Stimulated activated CD8-positive, alpha-beta memory T cell treated with anti-CD3 and anti-CD28 coated beads, Interleukin-7, amount 100 ng/mL, for 24 hours (primary cell): ENCODE measurements at places on chromosomes 3 and 15.

GRCh38 chr3:107977221-107978130 lies 113.4 kb downstream of the CD47 start:
- DNase-seq: no peak

DNA sequence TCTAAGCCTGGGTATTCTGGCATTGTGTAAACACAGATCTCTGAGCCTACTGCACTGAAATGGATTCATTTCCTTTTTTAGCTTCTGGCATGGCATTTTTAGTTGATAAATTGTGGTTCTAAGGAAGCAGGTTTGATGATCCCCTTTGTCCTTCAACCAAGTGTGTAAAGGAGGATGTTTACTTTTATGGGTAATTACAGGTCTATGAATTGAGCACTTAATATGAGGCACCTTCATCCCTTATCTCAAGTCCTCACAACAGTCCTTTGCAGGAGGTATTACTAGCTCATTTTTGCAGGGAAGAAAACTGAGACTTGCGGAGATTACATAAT lies 30.8 kb upstream of the ZBTB38 start:
- no peak for DNase-seq

GRCh38 chr3:87924485-87924884 lies 134.3 kb downstream of the CGGBP1 start:
- no peak for DNase-seq

DNA sequence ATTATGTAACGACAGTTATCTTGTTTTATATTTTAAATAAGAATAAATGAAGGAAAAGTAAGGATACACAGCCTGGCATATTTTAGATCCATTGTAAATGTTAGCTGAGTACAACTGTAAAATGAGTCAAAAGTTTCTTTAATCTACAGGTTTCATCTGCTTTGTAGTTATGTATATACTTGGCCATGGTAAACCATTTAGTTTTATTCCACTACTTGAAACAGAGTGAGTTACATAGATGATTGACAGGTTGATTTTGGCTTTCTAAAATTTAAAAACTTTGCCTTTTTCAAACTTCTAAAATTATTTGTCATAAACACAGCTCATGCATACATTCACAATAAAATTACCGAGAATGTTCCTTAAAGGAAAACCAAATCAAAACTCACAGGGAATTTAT lies 371.2 kb downstream of the ROBO1 start:
- no peak for DNase-seq

GRCh38 chr3:191358929-191359328 lies 28.6 kb upstream of the UTS2B start:
- DNase-seq: no peak
